ENCODE measurements at places on chromosomes 5 and 9. TPM values are rescaled to one million over a fixed set of nuclear protein-coding genes. Genes with fewer than 3 reads are reported as not detected.

DNA sequence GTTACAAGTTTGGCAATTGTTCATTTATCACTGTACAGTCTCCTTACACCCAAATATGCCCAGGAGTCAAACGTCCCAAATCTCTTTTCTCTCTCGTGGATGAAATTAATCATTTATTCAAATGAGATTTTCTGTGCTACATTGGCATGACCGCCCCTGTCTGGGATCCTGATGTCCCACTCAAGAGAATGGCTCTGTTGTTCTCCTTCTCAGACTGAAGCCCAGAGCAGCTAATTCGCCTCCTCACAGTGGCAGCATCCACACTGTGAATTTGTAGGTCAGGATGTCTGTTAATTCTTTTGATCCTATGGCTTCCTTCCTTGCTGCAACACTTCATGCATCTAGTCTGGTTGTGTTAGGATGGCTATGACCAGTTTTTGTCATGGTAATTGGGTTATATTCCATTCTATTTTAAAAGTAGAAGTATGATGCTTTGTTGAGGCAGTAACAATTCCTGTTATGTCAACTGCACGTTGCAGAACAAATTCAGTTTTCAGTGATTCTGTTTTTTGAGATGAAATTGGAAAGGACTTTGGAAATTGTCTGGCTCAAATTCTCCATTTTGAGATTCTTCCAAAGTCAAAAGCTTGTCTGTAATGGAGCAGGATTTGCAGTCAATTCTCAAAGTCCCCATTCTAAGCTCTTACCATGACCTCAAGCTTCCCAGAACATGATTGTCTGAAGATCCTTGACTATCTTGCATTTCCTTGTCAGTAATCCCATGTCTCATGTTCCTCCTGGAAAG lies 141.5 kb upstream of the GAS1 start:
- H3K4me1 ChIP-seq: peaks cover 41% of the 10 kb centered on the region
- no peak for DNase-seq
- no peaks in the 10 kb centered on the region for H3K27me3 ChIP-seq
- H3K4me3 ChIP-seq: no peak overlapping the region
- H3K36me3 ChIP-seq: no peaks in the 10 kb centered on the region

- H3K27me3 ChIP-seq: no peaks in the 10 kb centered on the region
- H3K36me3 ChIP-seq: peaks cover 5% of the 10 kb centered on the region
- no peak for DNase-seq
- peaks cover 32% of the 10 kb centered on the region for H3K4me1 ChIP-seq
These were observed 87.7 kb downstream of the GALNT10 start for GRCh38 chr5:154278186-154278585.

DNA sequence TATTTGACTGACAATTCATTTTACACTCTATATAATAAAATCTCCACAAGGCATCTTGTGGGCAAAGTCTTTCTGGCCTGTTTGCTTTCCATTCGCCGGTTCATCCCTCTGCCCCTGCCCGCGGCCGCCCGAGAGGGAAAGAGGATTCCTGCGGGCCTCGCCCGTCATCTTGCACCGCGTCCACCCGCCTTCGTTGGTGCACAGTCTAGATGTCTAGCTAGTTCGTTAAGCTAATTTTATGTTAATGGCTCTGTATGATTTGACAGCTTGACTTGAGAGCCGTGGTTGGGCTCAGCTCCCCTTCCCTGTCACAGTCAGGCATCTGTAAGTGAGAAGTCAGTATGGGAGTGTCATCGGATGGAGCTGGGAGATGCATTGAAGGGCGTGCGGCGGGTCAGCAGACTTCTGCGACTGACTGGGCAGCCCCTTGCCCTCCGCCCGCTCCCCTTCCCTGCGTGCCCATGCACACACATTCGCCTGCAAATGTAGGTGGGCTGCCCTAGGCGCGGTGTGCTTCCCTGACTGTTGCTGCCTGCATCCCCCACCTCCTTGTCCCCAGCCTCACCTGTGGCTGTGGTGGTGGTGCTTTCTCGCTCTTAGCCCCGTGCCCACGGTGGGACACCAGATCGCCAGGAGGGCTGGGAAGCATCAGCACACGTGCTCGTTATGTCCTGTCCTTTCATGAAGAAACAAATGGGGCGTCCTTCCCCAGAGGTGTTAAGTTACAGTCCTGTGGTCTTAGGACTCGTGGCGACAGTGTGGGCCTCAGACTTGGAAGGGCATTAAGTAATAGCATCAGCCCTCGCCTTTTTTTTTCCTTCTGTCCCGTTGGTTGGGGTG lies 25.9 kb upstream of the PRDM12 start:
- H3K36me3 ChIP-seq: peaks cover 6% of the 10 kb centered on the region
- peaks cover 4% of the 10 kb centered on the region for H3K27me3 ChIP-seq
- peak overlapping the region; percentile 53 for H3K27ac ChIP-seq
- peaks cover 11% of the 10 kb centered on the region for H3K4me1 ChIP-seq
- no peak overlapping the region for H3K4me3 ChIP-seq

The GLDC gene
- total RNA-seq: 37.8 TPM

- H3K36me3 ChIP-seq: peaks cover 2% of the 10 kb centered on the region
- no peak overlapping the region for H3K27ac ChIP-seq
- H3K4me3 ChIP-seq: no peak overlapping the region
- no peak for DNase-seq
- H3K27me3 ChIP-seq: no peaks in the 10 kb centered on the region
These were observed 504.4 kb downstream of the TLE4 start for GRCh38 chr9:80076162-80076561.
